ENCODE measurements at places on chromosomes 2 and 18.
A peak's percentile ranks its signal among the peaks of the same experiment; 100 is the strongest.

DNA sequence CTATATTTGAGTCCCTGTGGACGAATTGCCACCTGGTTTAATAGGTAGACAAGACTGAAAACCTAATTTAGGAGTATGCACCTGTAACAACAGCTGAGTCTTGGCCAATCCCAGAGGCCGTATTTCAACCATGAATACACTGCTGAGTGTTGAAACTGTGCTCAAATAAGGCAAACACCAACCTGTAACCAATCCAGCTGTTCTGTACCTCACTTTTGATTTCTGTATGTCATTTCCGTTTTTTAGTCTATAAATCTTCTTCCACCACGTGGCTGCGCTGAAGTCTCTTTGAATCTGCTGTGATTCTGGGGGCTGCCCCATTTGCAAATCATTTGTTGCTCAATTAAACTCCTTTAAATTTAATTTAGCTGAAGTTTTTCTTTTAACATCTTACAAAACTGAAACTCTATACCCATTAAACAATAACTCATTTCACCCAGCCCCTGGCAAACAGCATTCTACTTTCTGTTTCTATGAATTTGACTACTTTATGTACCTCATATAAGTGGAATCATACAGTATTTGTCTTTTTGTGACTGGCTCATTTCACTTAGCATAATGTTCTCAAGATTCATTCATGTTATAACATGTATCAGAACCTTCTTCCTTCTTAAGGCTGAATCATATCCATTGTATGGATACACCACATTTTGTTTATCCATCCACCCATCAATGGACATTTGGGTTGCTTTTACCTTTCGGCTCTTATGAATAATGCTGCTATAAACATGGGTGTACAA is 7.5 kb upstream of the YPEL5 start:
- DNase-seq: peak; percentile 45

DNA sequence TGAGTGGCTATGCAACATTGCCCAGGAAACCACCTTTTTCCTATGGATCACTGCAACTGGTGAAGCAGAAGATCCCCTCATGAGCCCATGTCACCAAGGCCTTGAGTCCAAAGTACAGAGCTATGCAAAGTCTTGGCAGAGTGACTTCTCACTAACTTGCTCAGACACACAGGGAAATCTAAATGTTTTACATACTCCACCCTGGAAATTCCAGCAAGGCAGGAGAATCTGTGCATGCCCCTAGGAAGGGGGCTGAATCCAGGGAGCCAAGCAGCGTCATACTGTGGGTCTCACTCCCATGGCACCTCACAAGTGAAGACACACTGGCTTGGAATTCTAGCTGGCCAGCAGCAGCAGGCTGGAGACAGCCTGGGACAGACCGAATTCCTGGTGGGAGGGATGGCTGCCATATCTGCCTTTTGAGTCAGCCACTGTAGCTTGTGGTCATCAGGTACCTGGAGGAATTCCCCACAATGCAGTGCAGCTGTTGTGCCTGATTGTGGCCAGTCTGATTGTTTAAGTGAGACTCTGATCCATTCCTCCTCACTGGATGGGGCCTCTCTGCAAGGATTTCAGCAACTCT is 1817.4 kb downstream of the SUCLG1 start:
- no peak for DNase-seq

- DNase-seq: no peak
These were observed 152.5 kb downstream of the CYP26B1 start for GRCh38 chr2:71995067-71995665.

DNA sequence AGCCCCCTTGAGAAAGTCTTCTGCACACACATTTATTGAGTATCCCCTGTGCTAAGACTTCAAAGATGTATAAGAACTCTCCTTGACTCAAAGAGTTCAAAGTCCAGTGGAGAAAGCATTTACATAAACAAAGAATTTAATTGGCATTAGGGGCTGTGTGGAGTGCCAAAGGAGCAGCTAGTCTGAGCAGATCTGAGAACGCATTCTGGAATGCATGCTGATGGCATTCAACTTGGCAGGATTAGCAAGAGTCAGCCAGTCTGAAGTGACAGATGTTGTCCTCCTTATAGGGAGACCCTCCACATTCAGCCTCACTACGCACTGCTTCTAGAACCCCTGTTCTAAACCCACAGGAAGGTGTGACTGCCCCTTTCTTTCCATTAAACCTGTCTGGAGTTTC is 191.5 kb downstream of the RAD51AP2 start:
- DNase-seq: no peak

DNA sequence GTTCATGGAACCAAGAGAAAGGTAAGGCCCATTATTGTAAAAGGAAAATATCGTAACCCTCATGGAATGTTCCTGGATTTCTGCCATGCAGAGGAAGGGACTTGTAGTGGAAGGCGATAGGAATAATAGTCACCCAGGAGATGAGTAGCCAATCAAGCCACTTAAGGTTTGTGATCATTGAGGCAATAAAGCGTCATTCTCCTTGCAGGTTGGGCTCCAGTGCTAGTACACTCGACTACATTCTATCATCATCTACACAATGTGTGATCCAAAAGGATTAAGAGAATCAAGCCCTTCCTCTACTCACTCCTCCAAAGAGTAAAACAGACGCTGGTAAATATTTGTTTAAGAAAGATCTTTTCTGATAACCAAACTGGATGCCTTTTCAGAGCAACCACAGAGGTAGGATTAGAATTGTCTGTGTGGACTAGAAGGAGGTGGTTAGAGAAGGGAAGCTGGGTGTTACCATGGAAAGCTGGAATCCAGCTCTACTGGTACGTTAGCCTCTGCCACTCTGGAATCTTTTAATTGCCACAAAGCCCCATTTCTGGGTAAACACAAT is 245.7 kb downstream of the IKZF2 start:
- DNase-seq: no peak

DNA sequence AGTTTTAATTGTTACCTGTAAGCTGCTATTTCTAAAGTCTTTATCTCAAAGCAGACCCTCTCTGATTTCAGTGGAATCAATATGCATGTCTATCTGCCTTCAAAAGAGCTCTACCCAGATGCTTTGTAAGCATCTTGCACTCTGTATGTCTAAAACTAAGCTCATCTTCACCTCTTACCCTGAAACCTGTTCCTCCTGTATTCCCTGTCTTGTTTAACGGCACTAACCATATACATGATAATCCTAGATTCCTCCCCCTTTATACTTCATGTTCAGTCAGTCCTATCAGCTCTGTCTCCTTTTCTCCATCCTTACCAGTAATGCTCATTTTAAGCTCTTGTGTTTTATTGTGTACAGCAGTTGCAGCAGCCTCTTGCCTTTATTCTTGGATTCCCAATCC is 12.8 kb downstream of the ZC3H15 start:
- DNase-seq: no peak

DNA sequence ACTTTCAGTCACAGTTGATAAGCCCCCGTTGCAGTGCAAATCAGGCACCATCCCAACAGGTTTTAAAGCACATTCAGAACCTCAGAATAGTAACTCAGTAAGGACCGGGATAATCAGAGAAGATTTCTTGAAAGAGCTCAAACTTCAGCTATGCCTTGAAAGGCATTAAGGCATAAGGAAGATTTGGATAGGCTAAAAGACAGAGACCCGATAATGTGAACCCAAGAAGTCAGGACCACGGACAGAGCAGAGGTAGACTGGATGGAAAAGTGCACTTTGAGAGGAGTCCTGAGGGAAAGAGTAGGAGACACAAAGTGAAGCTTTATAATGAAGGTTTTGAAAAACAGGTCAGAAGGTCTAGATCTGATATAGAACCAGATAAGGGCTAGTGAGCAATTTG is 36.9 kb upstream of the KLF7 start:
- DNase-seq: no peak

DNA sequence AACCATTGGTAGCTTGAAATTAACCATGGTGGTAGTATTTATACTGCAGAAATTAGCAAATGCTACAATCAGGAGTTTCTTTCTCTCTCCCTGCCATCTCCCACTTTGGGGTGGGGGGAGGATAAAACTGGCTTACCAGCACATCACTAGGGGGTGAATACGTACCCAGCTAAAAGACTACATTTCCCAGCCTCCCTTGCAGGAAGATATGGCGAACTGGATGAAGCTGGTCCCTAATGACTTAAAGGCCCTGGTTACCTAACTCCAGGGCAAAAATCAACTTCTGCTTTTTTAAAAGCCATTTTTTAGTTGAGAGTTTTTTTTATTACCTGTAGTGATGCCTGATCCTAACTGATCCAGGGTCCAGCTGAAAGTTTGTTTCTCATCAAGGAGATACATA is 70.3 kb upstream of the RAB12 start:
- no peak for DNase-seq

- DNase-seq: no peak
These were observed 253.0 kb upstream of the FANCL start for GRCh38 chr2:58494071-58494501.

GRCh38 chr2:112674229-112674628 is 28.5 kb downstream of the SLC20A1 start:
- no peak for DNase-seq

DNA sequence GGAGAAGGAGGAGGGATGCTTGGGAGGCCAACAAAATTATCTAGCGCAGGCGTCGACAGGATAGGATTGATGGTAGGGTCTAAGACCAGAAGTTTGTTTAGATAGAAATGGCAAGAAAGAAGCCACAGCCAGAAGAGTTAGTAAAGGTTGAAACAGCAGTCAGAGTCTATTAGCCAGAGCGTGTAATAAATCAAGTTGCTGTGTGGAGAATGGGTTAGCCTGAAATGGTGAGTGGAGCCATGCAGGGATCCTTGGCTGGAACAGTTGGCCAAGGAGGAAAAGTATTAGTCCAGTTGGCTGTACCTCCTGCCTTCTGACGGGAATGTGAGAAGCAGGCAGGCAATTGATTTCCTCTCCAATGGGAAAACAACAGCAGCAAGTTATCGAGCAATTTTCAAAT is 190.7 kb upstream of the CCDC68 start:
- no peak for DNase-seq

Data from stimulated activated naive CD4-positive, alpha-beta T cell (primary cell).